ENCODE measurements at places on chromosomes 5 and 9.

DNA sequence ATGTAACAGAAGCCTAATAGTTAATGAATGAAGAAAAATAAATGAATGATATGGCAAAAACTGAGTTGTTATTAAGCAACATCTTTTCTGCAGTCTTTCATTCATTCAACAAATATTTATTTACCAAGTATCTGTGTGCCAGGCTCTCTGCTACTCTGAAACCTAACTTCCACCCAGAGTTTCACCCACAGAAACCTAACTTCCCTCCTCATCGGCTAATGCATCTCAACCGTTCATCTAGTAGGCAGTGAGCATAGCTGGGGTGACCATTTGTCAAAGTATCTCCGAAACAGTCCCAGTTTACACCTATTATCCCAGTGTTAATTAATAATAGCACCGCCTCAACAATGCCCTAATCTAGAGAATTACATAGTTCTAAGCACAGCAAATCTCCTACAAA is 1.5 kb downstream of the TTC39B start:
- no peak for DNase-seq

- DNase-seq, result no peak
Measured at GRCh38 chr5:171647904-171648260, 137.7 kb upstream of the SMIM23 start.

DNA sequence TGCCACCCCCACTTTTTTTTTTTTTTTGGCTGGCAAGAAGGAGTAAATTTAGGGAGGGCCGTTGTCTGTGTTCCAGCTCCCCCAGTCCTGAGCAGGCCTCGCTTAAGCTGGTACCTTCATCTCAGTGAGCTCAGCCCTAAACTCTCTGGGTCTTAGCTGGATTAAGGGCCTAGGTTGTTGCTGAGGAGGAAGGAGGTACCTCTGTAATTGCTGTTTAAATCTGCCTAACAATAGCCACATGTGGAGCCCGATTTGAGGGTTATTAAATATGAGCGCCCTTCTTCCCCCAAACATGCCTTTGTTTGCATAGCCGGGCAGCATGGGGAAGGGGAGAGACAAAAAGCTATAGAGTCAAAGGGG is 179.0 kb upstream of the PITX1 start:
- DNase-seq, result no peak

DNA sequence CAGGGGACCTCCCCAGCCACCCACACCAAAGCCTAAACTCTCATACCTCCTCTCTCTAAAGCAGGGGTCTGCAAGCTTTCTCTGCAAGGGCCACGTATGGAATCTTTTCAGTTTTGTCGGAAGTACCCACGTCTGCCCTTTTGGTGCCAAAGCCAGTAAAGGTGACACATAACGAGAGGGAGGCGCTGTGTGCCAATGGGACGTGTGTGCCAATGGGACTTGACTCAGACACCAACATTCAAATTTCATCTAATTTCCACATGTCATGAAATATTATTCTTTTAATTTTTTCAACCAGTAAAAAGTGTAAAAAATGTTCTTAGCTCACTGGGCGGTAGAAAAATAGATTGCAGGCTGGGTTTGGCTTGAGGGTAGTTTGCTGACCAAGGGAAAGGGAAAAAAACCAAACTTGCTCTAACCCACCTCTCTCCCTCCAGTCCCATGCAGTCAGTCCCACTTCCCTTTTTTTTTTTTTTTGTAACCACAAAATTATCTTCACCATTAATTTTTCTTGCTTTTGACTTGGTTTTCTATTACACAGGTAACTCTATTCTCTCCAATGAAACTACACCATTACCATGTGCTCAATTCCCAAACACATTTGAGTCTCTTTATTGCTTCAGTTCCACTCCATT is 25.5 kb downstream of the OR2V1 start:
- no peak for DNase-seq

All from GM06990 (cell line).